NCI-H748 treated with DMSO at 0.1 percent for 48 hours (cell line): ENCODE measurements at places on chromosomes 5 and 9.

GRCh38 chr5:176553260-176554085, 4.3 kb downstream of the CDHR2 start:
- DNase-seq, result no peak

DNA sequence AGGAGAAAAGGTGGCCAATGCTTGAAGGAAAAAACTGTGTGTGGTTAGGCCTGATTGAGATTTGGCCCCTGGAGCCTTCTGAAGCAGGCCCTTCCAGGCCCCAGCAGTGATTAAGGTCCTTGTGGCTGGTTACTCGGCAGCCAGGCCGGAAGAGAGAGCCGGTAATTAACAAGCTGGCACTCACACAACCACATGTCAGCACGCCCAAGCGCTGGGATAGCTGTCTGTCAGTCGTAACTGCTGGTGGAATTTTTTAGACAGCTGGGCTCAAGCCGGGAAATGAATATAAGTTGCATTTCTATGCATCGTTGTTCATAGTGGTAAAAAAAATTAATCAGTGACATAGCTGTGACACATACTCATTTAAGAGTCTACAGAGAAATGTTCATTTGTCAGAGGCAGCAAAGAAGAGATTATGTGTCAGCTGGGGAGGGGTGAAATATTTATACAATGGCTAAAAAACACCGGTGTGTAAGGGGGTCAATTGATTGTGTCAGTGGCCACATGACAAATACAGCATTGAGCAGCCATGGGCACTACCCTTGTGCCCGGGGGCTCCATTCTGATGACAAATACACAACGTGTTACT, 13.7 kb upstream of the ARAP3 start:
- DNase-seq, result no peak

GRCh38 chr9:95634536-95634935, 117.8 kb upstream of the PTCH1 start:
- DNase-seq, result no peak

- DNase-seq, result no peak
Measured at GRCh38 chr9:2821855-2822254, 22.0 kb downstream of the PUM3 start.

- DNase-seq, result no peak
Measured at GRCh38 chr9:135715056-135715595, 13.1 kb downstream of the KCNT1 start.

- DNase-seq, result peak; percentile 75
Measured at GRCh38 chr5:50947906-50948683, 281.7 kb downstream of the PARP8 start.

- no peak for DNase-seq
Measured at GRCh38 chr9:33458444-33458843, 11.1 kb upstream of the AQP3 start.

DNA sequence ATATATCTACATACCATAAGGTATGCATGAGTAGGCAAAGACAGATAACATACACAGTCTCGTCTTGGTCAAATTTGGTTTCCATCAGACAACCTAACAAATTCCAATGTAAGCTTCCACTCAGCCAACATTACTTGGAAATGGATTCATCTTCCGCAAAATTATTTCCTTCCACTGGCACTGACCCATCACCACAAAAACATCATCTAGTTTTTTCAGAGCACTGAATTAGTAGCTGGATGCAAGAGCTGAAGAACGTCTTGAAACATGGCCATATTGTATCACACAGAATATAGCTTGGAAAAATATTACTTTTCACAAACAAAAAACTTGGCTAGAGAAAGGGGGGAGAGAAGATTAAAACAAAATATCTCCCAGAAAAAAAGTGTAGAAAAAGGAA, 73.5 kb downstream of the EFNA5 start:
- no peak for DNase-seq

DNA sequence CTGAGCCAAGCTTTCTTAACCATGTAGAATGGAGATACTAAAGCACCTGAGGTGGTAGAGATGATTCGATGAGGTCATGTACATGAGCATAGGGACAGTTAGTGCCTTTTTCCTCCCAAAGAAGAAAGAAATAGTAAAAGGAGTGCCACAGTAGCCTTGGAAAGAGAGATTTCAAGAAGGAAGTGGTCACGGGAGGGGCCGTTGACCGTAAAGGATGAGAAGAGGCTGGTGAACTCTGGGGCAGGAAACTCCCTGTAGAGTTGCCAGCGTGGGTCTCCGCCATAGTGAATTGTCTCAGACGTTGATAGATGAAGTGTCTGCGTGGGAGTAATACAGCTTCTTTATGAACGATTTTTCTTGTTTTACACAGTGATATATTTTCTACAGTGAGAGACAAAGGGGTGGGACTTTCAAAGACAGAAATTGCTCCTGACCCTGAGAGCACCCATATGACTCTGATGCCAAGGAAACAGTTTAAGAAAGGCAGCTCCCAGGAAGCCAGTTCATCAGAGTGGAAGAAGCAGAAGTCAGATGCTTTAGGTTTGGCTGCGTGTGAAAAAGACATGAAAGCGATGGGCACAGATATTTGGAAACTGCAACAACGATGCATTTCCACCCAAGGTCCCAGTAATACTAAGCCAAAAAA, 41.3 kb downstream of the UGCG start:
- DNase-seq, result no peak

- DNase-seq, result no peak
Measured at GRCh38 chr9:134585746-134586706, 55.6 kb upstream of the COL5A1 start.

- DNase-seq, result no peak
Measured at GRCh38 chr9:93184432-93185265, 710 bp downstream of the WNK2 start.

GRCh38 chr9:101574731-101575333, 19.9 kb downstream of the PPP3R2 start:
- DNase-seq, result no peak

GRCh38 chr9:99162759-99163364, 57.9 kb downstream of the TGFBR1 start:
- peak; percentile 30 for DNase-seq

- no peak for DNase-seq
Measured at GRCh38 chr5:35009019-35009418, 38.7 kb downstream of the AGXT2 start.

GRCh38 chr9:69564557-69564956, 107.6 kb downstream of the APBA1 start:
- DNase-seq, result no peak

DNA sequence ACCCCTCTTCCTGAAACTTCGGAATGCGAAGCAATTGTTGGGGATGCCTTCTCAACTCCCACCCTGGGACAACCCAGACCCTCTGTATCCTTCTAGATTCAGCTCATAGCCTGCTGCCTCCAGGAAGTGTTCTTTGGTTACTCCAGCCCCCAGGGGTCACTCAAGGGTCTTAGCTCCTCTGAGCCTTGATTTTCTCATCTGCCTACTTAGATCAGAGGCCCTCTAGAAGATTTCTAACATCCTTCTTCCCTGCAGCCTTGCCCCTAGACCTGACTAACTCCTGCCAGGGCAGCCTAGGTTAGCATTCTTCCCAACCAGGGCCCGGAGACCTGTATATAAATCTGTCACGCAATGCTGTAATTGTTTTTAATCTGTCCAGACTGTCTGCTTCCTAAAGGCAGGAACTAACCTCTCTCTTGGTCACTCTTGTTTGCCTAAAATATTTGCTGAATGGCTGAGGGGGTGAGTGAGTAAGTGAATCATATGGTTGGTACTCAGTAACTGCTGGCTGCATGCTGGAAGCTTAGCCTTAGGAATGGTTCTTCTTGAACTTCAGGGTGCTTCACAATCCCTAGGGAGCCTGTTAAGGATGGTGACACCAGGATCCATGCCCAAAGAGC, 8.2 kb downstream of the GALNT10 start:
- no peak for DNase-seq

GRCh38 chr5:120512068-120512467, 48.0 kb downstream of the PRR16 start:
- DNase-seq, result no peak

- DNase-seq, result no peak
Measured at GRCh38 chr9:91736311-91736710, 213.7 kb downstream of the ROR2 start.

GRCh38 chr9:5509573-5509972, 758 bp upstream of the PDCD1LG2 start:
- no peak for DNase-seq

DNA sequence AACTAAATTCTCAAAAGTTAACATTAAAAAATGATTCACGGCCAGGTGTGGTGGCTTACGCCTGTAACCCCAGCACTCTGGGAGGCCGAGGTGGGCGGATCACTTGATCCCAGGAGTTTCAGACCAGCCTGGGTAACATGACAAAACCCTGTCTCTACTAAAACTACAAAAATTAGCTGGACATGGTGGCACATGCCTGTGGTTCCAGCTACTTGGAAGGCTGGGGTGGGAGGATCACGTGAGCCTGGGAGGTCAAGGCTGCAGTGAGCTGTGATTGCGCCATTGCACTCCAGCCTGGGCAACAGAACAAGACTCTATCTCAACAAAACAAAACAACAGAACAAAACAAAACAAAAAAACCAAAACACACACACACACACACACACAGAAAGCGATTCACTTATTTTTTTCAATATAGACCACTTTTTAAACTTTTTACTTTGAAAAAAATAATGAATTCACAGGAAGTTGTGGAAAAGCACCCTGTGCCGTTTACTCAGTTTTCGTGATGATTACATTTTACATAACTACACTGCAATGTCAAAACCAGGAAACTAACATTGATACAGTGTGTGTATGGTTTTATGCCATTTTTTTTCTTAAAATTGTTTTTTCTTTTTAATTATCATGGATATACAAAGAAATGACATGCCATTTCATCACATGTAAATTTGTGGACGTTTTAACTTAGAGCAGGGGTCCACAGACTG, 73.7 kb downstream of the TENT4A start:
- no peak for DNase-seq

- no peak for DNase-seq
Measured at GRCh38 chr5:63131626-63132285, 553.1 kb downstream of the LRRC70 start.

DNA sequence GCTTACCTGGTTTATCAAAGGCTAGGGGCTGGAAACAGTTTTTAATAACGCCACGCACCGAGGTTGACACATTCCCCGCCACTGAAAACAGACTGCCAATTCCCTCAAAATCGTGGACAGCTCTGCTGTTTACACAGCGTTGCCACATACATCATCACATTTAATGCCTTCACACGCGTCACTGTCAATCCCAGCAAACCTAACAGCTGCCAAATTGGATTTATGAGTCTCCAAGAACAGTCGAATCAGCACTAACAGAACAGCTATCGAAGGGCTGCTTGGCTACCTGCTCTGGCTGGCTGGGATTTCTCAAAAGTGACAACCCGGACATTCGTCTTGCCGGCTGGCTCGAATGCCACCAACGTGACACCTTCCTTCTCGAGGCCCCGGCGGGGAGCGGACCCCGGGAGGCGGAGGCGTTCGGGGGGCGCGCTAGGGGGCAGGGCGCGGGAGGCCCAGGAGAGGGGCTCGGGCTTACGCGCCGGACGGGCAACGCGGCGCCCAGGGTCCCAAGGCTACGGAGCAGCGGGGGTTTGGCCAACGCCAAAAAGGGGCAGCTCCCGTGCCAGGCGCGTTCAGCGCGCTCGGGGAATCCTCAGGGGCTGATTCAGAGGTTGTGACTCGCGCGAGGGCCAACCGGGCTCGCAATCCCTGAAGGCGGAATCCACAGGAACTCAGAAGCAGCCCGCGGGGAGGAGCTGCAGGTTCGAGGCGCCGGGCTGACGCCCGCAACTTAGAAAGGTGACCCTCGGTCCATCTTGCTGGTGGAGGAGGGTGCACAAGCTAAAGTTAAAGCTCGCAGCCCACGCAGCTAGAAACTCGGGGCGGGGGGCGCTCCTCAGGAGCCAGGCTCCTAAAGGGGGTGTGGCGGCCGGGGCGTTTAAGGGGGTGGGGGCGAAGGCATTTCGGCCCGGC, 1.2 kb downstream of the CDC14B start:
- peak; percentile 40 for DNase-seq

- DNase-seq, result no peak
Measured at GRCh38 chr5:4576161-4576748, 563.9 kb upstream of the ADAMTS16 start.

GRCh38 chr9:137192448-137192780, 3.9 kb downstream of the SSNA1 start:
- DNase-seq, result no peak

GRCh38 chr9:108270051-108270450, 585.7 kb downstream of the ACTL7B start:
- DNase-seq, result no peak

DNA sequence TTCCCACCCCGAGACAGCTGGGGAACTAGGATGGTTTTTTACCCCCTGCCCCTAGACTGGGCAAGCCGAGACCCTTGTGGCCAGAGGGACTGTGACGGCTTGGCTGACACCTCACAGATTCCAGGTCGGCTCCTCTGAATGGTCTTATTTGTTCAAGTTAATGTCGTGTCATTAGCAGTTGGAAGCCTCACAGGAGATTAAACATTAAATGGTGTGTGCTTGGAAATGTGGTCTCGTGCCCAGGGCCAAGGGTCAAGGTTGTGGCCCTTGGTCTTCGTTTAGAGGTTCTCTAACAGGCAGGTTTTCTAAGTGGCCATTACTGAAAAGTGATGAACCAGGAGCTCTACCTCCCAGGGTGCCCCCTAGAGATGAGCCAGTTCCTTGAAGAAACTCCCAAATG, 61.2 kb upstream of the RXRA start:
- no peak for DNase-seq

- DNase-seq, result no peak
Measured at GRCh38 chr9:136328622-136329041, 1.3 kb downstream of the GPSM1 start.

GRCh38 chr9:2385746-2386145, 235.8 kb upstream of the VLDLR start:
- DNase-seq, result no peak

DNA sequence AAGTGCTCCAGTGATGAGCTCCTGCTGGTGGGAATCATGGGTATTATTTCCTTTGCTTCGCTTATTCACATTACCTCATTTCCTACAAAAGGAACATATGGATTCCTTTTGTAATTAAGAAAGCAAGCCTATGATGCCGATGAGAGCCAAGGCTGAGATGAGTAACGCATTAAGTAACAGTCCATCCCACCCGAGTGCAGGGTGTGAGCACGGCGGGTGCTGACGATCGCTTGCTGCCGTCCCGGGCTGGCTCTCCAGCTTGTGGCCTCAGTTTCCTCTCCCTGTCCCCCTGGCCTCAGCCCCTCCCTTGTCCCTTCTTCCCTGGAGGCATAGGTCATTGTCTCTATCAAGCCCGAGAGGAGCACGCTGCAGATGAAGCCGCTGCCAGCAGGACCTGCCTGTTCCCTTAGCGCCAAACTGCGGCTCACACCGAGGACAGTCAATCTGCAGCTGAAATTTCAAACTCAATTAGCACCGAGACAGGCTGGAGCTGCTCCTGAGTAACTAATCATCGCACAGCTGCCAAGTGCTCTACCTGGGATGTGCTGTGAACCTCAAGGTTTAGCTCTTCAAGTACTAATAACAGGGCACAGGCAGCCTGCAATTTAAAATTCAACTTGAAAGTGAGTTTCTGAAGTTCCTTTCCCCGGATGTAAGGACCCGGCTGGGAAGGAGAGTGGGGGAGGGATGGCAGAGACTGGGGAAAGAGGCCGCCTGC, 115.2 kb upstream of the RAPGEF1 start:
- DNase-seq, result no peak

DNA sequence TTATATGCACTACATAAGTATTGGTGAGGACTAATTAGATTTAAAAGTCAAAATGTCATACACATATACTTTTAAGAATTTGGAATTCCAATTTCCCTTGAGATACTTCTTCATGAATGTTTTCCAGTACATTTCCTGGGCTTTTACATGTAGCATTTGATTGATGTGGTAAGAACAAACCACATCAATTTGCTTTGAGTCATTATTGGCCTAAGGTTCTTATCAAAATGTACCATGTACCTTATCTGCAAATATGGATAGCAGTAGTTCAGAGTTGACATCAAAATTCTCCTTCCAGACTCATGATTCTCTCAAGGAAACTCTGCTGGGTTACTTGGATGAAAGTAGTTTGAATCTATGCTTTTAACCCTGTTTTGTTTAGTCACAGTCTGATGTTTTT, 2.5 kb downstream of the CAST start:
- no peak for DNase-seq
